Activated T-cell treated with anti-CD3 and anti-CD28 coated beads for 24 hours (primary cell): ENCODE measurements at places on chromosomes 16 and 17.

GRCh38 chr17:74231928-74232907 is 18.8 kb downstream of the TTYH2 start:
- DNase-seq, result no peak

GRCh38 chr17:27456681-27457359 is 572 bp downstream of the KSR1 start:
- no peak for DNase-seq

DNA sequence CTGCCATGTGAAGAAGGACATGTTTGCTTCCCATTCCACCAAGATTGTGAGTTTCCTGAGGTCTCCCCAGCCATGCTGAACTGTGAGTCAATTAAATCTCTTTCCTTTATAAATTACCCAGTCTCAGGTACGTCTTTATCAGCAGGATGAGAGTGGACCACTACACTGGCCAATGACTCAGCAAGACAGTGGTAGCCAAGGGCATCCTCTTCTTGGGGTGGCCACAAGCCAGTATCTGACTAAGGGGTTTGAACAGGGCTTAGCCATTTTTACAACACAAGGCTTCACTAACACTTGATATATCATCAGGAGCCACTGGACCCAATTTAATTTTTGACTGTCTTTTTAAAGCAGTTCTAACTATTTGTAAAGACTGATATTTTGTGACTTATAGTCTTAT is 21.1 kb upstream of the KRT24 start:
- DNase-seq, result no peak

DNA sequence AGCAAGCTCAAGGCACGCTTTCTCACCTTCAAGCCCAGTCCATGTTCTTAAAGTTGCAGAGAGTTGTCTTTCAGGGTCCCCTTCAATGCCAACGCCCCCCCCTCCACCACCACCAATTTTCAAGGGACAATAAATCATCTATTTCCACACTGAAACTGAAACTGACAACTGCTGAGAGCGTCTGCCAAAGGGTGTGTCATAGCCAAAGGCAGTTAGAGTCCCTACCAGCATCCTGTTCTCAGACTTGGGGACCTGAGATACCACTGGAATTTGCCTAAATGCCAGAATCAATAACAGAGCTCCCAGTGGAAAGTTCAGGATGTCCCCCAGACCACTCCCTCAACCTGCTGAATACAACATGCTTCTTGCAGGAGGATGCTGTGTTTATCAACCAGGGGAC is 133.2 kb upstream of the SOX9 start:
- DNase-seq, result no peak

- DNase-seq, result no peak
Observed at GRCh38 chr17:32628271-32629044, 141.7 kb downstream of the CDK5R1 start.
